ENCODE measurements at places on chromosomes 7 and 10. TPM values are rescaled to one million over a fixed set of nuclear protein-coding genes. Genes with fewer than 3 reads are reported as not detected.
A peak's percentile ranks its signal among the peaks of the same experiment; 100 is the strongest.

- peak; percentile 36 for DNase-seq
- no peak overlapping the region for H3K4me3 ChIP-seq
- no peak overlapping the region for H3K27ac ChIP-seq
- H3K27me3 ChIP-seq, result peaks cover 2% of the 10 kb centered on the region
Observed at GRCh38 chr10:69914398-69915214, 112.9 kb downstream of the COL13A1 start.

Gene ITGB8
- total RNA-seq, result 0.30 TPM

GRCh38 chr7:131045526-131045925, 282.1 kb upstream of the MKLN1 start:
- H3K4me3 ChIP-seq, result no peak overlapping the region
- peak overlapping the region; percentile 49 for H3K27ac ChIP-seq
- H3K36me3 ChIP-seq, result peaks cover 6% of the 10 kb centered on the region
- DNase-seq, result no peak

GRCh38 chr10:474946-475345, 214.5 kb downstream of the DIP2C start:
- DNase-seq, result no peak
- H3K27me3 ChIP-seq, result no peaks in the 10 kb centered on the region
- H3K36me3 ChIP-seq, result no peaks in the 10 kb centered on the region
- H3K4me1 ChIP-seq, result no peaks in the 10 kb centered on the region
- no peak overlapping the region for H3K4me3 ChIP-seq

DNA sequence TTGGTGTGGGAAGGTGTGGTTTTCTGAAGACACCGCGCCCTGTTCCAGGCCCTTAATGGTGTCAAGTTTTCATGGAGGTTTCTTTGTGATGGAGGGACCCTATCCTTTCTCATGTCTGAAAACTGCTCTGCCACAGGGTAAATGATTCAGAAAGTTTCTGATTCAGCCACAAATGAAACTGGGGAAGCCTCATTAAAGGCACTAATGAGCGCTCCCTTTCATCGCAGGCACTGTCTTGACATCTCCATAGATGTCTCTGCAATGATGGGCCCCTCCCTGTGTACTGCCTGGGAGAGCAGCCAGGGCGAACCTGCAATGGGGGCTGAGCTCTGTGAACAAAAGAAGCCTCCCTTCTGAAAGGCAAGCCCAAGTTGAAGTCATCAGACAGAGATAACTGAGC, 355.3 kb downstream of the PRPF18 start:
- no peaks in the 10 kb centered on the region for H3K4me1 ChIP-seq
- H3K4me3 ChIP-seq, result no peak overlapping the region
- no peaks in the 10 kb centered on the region for H3K36me3 ChIP-seq
- H3K27ac ChIP-seq, result no peak overlapping the region
- DNase-seq, result no peak

GRCh38 chr7:21193895-21194294, 234.0 kb upstream of the SP4 start:
- no peaks in the 10 kb centered on the region for H3K36me3 ChIP-seq
- H3K27me3 ChIP-seq, result no peaks in the 10 kb centered on the region
- DNase-seq, result no peak
- H3K4me1 ChIP-seq, result no peaks in the 10 kb centered on the region
- H3K27ac ChIP-seq, result no peak overlapping the region

GRCh38 chr10:98855403-98856189, 380.1 kb downstream of the HPSE2 start:
- no peak overlapping the region for H3K27ac ChIP-seq
- no peaks in the 10 kb centered on the region for H3K36me3 ChIP-seq
- H3K27me3 ChIP-seq, result no peaks in the 10 kb centered on the region
- no peaks in the 10 kb centered on the region for H3K4me1 ChIP-seq
- no peak overlapping the region for H3K4me3 ChIP-seq

DNA sequence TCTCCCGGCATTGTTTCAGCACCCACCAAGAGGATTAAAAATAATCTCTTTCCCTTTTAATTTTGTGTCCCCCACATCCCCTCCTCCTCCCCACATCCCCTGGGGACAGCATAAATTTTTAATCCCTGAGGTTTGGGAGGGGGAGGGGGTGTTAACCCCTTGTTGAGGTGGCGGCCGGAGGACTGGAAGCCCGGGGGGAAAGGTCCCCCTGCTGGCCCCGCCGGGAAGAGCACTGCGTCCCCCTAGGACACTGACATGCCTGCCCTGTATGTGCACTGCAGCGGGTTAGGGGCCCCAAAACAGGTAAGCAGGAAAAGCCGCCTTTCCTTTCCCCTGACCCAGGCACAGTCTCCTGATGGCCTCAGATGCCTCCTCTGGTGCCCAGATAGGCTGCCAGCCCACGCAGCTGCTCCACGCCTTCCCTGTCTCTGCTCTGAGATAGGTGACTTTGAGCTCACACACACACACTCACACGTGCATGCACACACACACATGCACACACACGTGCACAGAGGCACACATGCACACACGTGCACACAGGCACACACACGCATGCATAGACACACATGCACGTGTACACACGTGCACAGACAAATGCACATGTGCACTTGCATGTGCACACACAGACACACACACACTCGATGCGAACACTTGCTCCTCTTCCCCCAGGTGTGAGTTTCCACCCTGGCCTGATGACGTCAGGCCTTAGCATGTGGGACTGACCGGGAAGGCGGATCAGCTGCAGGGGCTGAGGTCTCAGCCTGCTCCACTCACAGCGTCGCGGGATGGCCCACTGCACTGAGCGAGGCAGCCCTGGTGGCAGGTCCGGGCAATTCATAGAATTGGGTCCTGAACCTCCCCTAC, 12.3 kb downstream of the CNPY1 start:
- H3K27ac ChIP-seq, result no peak overlapping the region
- H3K36me3 ChIP-seq, result no peaks in the 10 kb centered on the region
- peak; percentile 55 for DNase-seq
- peaks cover 67% of the 10 kb centered on the region for H3K27me3 ChIP-seq
- peaks cover 13% of the 10 kb centered on the region for H3K4me1 ChIP-seq

- DNase-seq, result no peak
- no peak overlapping the region for H3K4me3 ChIP-seq
- H3K4me1 ChIP-seq, result no peaks in the 10 kb centered on the region
- H3K36me3 ChIP-seq, result no peaks in the 10 kb centered on the region
- no peaks in the 10 kb centered on the region for H3K27me3 ChIP-seq
Observed at GRCh38 chr10:133466683-133467275, 13.0 kb downstream of the SCART1 start.

GRCh38 chr7:132750096-132750495, 173.8 kb upstream of the PLXNA4 start:
- H3K27me3 ChIP-seq, result no peaks in the 10 kb centered on the region
- DNase-seq, result no peak
- no peaks in the 10 kb centered on the region for H3K4me1 ChIP-seq
- no peaks in the 10 kb centered on the region for H3K36me3 ChIP-seq

Gene KDM7A
- 44.3 TPM for total RNA-seq

DNA sequence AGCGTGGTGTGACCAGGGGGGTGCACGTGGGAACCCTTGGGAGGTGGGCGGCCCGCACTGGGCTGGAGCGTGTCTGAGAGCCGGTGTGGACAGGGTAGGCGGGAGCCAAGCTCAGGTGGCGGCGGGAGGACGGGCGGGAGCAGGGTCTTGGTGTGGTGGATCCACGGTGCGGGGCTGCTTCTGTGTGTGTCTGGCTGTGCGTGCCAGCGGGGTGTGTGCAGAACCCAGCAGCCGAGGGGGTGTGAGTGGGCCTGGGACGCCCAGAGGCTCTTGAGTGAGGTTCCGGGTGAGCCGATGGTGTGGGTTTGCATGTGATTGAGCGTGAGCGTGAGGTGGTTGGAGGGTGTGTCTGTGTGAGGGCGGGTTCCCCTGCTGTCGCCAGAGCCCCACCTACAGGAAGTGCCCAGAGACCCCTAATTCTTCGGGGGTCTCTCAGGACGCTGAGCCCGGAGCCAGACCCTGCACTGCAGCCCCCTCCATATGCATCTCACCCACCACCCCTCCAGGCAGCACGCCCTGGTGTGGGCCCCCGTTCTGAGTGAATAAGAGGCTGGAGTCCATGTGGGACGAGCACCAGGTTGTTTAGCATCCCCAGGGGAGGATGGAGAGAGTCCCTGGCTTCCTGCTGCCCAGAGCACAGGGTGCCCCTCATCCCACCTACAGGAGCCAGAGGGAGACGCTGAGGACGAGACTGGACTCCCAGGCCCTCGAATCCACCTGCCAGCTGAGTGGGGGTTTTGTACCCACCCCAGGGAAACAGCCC, 78.2 kb downstream of the ELFN1 start:
- no peaks in the 10 kb centered on the region for H3K36me3 ChIP-seq

GRCh38 chr10:26486304-26486703, 48.2 kb downstream of the APBB1IP start:
- H3K4me3 ChIP-seq, result no peak overlapping the region
- peak overlapping the region; percentile 67 for H3K27ac ChIP-seq
- H3K27me3 ChIP-seq, result no peaks in the 10 kb centered on the region
- H3K4me1 ChIP-seq, result peaks cover 51% of the 10 kb centered on the region

Gene HKDC1
- not detected for total RNA-seq

GRCh38 chr7:29920491-29920890, 69.1 kb downstream of the SCRN1 start:
- no peak overlapping the region for H3K27ac ChIP-seq

DNA sequence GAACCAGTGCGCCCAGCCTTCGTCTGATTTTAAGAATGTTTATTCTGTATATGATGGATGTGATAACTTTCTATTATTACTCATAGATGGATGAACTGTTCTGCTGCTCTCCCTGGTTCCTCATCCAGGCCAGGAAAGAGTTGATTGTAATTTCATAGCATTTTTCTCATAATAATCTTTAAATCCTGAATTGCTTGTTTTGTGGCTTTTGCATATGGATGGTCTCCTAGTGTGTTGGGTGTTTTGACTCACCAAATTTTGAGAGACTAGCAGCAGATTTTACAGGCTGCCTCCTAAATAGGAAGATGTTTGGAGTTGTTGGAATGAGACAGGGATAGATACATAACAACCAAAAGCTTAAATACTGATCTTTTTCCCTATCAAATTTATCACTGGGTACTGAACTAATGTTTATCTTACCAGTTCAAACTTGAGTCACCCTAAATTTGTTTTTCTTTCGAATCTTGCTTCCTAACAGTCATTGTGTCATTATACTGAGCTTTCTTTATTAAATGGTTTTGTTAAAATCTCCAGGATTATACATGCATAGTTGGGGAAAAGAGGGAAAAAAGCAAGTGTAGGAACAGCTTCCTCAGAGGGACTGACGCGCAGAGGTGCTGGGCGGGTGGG, 106.0 kb upstream of the GATA3 start:
- no peaks in the 10 kb centered on the region for H3K27me3 ChIP-seq
- H3K27ac ChIP-seq, result no peak overlapping the region
- no peak for DNase-seq
- no peaks in the 10 kb centered on the region for H3K36me3 ChIP-seq
- no peak overlapping the region for H3K4me3 ChIP-seq

- H3K36me3 ChIP-seq, result no peaks in the 10 kb centered on the region
- no peak for DNase-seq
- H3K4me3 ChIP-seq, result no peak overlapping the region
- no peak overlapping the region for H3K27ac ChIP-seq
- H3K27me3 ChIP-seq, result no peaks in the 10 kb centered on the region
- no peaks in the 10 kb centered on the region for H3K4me1 ChIP-seq
Observed at GRCh38 chr10:64648915-64649314, 1127.7 kb downstream of the REEP3 start.

GRCh38 chr7:638256-639011, 88.1 kb upstream of the DNAAF5 start:
- no peak overlapping the region for H3K27ac ChIP-seq
- no peaks in the 10 kb centered on the region for H3K36me3 ChIP-seq
- H3K4me3 ChIP-seq, result no peak overlapping the region
- DNase-seq, result no peak

- H3K27me3 ChIP-seq, result no peaks in the 10 kb centered on the region
- H3K36me3 ChIP-seq, result no peaks in the 10 kb centered on the region
- no peak overlapping the region for H3K27ac ChIP-seq
- H3K4me3 ChIP-seq, result no peak overlapping the region
Observed at GRCh38 chr7:86814661-86815379, 171.1 kb downstream of the GRM3 start.

Data from B cell (primary cell).